ENCODE measurements at places on chromosomes 13 and 19.

- DNase-seq, result no peak
Measured at GRCh38 chr19:34298891-34299520, 44.7 kb downstream of the GARRE1 start.

DNA sequence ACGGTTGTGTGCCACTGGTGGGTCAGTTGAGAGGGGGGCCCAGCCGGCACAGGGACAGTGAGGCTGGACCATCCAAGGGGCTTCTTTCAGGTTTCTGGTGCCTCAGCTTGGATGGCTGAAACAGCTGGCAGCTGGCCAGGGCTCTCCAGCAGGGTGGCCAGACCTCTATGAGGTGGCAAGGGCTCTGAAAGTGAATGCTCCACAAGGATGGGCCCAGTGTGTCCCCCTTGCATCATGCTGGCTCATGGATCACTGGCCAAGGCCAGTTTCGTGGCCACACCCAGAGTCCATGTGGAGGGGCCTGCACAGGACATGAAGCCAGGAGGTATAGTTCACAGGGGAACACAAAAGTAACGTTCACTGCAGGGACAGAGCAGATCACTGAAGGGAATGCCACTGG is 49.6 kb downstream of the CDADC1 start:
- DNase-seq, result no peak

DNA sequence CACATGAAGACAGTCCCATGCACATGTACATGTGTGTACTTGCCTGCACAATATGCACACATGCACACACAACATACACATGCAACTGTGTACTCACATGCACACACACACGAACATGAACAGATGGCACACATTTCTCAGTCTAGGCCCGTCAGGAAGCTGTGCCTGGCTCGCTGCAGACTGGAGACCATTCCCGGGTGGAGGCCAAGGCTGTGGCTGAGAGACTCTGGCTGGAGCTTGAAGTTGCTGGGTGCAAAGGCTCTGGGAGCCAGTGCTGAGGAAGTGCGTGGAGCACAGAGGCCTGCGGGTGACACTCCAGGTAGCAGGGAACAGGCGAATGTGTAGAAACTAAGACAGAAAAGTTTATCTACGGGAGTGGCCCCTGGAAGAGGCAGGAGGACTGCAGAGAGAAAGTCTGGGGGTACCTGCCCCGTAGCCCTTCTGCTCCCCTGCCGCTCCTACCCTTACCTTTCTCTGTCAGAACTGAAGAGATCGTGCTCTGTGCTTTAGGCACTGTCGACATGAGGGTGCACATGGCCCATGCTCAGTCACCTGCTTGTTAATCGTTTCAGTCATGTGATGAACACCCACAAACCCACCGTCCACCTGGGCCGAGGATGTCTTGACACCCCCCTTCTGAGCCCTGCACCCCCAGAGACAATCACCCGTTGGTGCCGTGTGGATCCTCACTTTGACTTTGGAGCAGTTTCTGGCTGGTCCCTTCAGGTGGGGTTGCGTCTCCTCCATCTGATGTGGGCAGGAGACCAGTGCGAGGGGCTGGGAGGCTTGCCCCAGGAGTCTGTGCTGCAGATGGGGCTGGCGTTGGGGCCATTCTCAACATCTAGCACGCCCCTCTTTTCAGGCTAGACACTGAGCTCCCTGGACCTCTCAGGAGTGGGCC is 69.4 kb downstream of the TEX29 start:
- no peak for DNase-seq

- DNase-seq, result no peak
Measured at GRCh38 chr13:109451726-109452125, 334.7 kb downstream of the IRS2 start.

DNA sequence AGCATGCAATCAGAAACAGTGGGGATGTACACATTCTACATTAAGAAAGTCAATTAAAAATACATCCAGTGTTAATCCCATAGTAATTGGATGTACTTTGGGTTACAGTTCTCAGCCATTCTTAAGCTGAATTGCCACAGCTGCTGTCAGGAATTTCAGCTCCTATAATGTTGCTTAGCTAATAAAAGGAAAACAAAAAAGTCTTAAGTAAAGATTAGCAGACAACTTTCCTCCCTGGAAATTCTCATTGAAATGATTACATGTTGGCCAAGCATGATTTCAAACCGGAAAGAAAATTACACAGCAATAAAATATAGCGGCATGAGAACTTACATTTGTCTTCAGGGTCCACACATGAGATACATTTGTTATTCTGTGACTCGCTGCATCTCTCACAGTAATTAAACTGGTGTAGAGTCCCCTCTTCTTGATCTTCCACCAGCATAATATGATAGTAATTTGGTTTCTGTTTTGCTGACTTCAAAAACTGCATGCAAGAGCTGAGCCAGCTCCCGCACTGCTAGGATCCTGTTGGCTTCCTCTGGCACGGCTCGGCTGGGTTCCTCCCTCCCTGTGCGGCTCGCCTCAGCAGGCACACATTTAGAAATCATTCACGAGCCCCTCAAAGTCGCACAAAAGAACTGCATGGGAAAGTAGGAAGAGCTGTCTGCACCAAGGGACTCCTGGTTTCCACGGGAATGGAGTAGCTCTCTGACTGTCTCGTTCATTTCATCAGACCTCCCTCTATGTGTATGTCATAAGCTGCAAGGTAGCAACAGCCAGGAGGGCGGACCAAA is at the start of gene HTR2A:
Gene HTR2A (minus strand): TSS at position 713 of the 797 bp plus-strand sequence. CDS start 1,147 bp downstream, outside the sequence.
- no peak for DNase-seq

- no peak for DNase-seq
Measured at GRCh38 chr13:62035981-62036380, 620.3 kb upstream of the PCDH20 start.

DNA sequence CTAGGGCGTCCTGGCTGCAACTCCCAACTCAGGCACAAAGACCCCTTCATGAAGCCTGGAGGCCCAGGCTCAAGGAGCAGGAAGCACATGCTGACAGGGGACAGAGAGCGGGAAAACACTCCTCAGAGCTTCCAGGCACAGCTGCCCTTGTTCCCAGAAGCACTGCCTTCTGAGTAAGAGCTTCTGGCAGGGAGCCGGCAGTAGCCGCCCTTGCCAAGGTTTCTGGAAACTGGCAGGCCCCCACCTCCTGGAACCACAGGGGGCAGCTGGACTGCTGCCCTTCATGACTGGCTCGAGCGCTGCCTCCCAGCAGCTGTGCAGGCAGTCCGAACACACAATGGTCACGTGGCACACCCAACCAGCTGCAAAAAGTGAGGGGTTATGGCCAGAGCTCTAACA is 33.6 kb upstream of the EPHX3 start:
- no peak for DNase-seq
